ENCODE measurements at places on chromosomes 2 and 18.

DNA sequence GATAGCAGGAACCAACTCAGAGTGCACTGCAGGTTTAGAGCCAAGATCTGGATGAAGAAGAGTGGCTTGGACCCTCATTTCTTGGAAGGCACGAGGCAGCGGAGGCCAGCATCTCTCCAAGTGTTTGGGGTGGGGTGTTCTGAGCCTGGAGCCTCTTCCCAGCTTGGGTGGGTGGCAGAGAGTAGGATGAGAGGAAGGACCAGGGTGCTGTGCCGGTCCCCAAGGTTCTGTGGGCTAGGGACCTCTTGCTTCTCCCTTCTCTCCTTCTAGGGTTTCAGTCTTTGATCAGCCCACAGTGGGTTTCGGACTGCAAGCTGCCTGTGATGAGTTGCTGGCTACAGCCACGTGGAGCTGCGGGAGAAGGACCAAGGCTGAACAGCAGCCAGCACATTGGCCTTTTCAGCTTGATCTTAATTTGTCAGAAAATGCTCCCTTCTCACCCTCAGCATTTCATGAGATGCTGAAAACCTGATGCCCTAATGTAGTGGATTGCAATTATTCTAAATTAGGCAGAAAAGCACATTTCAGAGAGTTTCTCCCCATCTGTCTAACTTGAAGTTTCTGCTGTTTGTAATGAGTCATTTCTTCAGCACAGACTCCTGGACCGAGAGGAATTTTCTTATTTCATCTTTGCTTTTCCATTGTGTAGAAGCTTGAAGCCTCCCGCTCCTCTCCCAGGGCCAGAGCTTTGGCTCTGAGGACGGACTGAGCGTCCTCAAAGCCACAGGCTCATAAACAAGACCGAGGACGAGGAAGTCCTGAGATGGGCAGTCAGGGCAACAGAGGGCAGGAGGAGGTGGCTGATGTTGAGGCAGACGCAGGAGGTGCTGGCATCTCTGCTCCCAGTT is 99.1 kb upstream of the HDAC4 start:
- no peak for DNase-seq

GRCh38 chr18:76938619-76939018 is 116.3 kb downstream of the ZNF236 start:
- no peak for DNase-seq

DNA sequence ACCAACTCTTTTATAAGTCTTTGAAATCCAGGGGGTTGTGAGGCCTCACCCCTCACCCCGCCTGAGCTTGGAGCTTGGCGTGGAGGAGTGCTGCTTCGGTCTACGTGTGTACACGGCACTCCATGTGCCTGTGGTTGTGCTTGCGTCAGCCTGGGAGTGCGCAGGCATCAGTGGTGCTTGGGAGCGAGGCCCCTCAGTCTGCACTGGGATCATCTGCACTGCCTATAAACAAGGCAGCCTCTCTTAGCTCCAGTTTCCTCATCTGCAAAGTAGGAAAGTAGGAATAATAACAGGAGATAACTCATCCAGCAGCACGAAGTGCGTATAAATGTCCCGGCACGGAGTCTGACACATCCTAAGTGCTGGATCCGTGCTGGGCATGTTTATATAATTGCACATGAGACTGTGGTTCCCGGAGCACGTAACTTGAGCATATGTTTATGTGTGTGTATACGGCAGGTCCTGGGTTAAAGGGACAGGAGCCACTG is 1.2 kb downstream of the GYPC start:
- peak; percentile 65 for DNase-seq

DNA sequence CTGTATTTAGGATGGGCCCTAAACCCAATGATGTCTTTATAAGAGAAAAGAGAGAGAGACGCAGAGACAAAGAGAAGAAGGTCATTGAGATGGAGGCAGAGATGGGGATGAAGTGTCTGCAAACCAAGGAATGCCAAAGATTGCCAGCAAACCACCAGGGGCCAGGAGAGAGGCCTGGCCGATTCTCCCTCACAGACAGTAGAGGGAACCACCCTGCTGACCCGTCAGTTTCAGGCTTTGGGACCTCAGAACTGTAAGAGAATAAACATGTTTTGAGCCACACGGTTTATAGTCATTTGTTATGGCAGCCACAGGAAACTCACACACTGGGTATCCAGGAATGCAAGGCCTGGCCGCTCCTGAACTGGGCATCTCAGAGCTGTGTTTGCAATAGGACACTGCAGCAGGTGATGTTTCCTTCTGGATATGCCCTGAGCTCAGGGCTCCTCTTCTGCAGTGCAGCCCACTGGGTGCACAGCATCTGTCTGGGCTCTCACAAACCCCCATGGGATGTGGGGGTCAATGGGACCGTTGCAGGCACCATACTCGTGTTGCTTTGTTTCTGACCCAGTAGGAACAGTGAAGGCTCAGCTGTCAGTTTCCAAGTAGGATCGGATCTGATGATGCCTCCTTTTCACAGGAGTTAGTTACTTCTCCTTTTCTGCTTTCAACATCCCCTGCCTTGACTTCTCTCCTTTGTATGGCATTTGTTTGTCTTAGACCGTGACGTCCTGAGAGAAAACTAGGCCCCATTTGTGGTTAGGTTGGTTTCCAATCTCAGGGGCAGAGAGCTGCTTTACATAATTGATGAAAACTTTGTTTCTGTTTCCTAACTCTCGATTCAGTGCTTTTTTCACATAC is 20.8 kb downstream of the PTPN18 start:
- DNase-seq, result peak; percentile 89

GRCh38 chr18:12640881-12641200 is 17.1 kb downstream of the SPIRE1 start:
- no peak for DNase-seq

- DNase-seq, result peak; percentile 23
These were observed 25.2 kb upstream of the TAF1B start for GRCh38 chr2:9818097-9818496.

- no peak for DNase-seq
These were observed 10.0 kb downstream of the EPG5 start for GRCh38 chr18:45957100-45957499.

DNA sequence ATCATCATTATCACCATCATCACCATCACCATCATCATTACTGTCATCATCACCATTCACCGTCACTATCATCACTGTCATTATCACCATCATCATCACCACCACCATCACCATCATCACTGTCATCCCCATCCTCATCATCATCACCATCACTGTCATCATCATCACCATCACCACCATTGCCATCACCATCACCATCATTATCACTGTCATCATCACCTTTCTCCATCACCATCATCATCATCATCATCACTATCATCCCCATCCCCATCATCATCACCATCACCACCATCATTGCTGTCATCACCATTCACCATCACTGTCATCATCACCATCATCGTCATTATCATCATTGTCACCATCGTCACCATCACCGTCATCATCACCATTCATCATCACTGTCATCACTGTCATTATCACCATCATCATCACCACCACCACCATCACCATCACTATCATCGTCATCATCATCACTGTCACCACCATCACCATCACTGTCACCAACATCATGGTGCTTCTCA is 9.8 kb downstream of the HPCAL1 start:
- no peak for DNase-seq

DNA sequence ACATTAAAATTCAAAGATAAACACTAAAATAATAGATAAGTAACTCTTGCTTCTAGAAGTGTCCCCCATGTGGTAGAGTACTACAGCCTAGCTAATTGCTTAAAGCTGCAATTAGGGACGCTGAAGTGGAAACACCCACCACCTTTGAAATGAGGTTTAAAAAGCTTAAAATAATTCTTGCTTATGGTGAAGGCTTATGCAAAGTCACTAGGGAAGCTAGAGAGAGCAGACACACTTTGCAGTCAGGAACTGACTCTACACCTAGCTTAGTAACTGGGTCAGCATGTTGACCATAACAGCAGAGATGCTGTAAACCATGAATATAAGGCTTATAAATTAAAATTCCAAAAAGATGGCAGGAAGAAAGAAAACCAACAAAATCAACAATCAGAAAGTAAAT is 65.4 kb upstream of the DSG1 start:
- DNase-seq, result peak; percentile 90

DNA sequence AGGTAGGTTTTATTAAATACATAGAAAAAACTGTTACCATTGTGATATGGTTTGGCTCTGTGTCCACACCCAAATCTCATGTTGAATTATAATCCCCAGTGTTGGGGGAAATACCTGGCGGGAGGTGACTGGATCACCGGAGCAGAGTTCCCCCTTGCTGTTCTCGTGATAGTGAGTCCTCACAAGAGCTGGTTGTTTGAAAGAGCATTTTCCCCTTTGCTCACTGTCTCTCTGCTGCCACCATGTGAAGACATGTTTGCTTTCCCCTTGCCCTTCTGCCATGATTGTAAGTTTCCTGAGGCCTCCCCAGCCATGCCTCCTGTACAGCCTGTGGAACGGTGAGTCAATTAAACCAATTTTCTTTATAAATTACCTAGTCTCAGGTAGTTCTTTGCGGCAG is 352.7 kb upstream of the SLC39A10 start:
- DNase-seq, result peak; percentile 69

DNA sequence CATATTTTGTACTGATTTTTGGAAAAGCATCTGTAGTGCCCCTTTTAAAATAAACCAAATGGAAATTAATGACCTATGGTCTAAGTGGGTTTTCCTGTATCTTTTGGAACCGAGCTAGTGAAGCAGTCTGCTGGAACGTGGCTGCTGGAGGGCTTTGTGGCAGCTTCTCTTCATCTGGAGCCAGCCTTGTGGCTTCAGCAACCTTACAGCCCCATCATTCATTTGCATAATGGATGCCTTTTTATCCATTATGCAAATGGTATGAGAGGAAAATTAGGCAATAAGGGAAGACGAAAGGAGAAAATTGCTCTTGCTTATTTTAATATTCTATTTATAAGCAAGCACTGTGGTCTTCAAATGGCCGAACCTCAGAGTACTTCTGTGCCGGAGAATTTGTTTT is 421.0 kb downstream of the PARD3B start:
- peak; percentile 50 for DNase-seq

DNA sequence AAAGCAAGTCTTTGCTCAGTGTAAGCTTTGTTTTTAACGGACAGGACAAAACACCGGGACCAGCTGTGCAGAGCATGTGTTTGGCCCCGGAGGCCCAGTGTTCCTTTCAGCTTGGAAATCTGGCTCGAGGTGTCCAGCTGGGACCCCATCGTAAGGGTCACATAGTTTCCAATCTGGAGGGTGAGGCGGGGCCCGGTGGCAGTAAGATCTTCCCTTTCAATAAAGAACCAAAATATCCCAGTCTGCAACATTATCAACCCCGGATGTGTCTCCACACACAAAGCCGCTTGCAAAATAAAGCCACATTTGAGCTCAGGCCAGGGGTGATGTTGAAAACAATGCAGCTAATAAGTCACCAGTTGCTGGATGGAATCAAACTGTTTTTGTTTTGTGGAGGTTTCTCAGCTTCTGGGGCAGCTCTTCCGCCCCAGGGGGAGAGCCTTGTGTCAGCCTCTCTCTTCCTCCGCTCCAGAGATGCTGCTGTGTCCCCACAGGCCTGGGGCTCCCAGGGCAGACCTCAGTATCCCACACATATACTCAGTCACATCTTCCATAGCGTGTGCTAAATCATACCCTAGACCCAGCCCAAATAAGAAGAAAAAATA is 138.6 kb upstream of the GLI2 start:
- DNase-seq, result no peak

DNA sequence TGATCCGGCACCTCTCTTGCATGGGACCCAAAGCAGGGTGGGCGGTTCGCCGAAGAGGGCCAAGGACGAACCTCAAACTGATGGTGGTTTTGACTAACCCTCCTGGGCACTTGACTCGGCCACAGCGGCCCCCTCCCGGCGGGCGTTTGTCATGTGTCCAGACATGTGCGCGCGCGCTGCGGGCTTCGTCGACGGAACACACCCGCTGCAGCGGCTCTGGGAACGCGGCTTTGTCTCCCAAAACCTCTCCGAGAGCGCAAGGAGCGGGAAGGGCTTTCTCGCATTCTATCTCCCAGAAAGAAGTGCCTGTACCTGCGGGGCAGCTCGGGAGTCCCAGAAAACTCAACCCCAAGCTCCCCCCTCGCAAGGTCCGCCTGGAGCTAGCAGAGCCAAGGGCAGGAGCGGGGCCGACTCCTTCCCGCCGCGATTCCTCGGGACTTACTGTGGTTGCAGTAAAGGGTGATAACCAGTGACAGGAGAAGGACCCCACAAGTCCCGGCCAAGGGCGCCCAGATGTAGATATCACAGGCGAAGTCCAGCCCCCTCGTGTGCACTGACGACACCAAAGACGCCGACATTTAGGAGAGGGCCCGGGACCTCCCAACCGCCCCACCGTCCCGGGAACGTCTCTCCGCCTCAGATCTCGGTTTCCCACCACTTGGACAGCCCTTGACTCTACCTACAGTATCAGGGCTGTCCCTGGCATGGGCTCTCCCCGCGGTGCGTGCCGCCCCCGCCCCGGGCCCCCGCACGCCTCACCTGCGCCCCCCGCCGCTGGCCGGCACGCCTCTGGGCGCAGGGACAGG is 1.6 kb downstream of the CD8A start:
- no peak for DNase-seq

DNA sequence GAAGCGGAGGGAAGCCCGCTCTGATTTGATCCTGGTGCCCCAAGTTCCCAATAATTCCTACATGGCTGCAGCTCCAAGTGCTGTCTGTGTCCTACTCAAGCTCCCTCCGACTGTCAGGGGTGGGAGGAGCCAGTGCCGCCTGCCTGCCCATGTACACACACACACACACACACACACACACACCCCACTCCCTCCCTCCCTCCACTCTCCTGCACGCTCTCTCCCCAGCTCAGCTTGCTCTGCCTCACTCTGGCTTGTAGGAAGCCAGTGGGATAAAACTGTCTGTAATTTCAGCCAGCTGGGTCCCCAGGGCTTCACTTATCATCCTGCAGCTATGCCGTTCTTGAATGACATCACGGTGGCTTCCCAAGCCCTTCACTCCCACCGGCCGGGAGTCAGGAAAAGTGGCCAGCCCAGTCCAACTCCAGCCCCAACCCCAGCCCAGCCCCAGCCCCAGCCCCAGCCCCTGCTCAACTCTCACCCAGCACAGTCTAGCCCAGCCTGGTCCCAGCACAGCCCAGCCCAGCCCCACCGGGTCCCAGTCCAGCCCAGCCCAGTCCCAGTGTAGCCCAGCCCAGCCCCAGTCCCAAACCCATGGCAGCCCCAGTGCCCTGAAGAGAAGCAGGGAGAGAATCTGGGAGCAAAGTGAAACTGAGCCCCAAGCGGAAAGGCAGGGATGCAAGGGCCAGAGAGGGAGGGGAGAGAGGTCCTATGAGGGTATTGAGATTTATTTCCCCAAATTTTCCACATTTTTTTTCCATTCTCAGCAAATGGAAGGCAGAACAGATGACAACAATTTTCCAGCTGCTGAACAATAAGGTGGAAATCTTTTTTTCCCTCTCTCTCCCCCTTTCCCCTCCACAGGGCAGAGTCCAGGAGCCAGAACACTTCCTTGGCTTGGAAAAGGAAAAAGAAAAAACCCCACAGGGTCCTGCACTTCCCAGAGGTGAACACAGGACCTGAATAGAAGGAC is 144.0 kb downstream of the TNS1 start:
- no peak for DNase-seq

- peak; percentile 66 for DNase-seq
These were observed 173.1 kb upstream of the STON1 start for GRCh38 chr2:48356701-48357325.

All from Karpas-422 (cell line).